LHCN-M2 (cell line): ENCODE measurements at places on chromosomes 7 and 10.

- no peak for DNase-seq
These were observed 30.2 kb downstream of the WDR86 start for GRCh38 chr7:151379534-151380198.

DNA sequence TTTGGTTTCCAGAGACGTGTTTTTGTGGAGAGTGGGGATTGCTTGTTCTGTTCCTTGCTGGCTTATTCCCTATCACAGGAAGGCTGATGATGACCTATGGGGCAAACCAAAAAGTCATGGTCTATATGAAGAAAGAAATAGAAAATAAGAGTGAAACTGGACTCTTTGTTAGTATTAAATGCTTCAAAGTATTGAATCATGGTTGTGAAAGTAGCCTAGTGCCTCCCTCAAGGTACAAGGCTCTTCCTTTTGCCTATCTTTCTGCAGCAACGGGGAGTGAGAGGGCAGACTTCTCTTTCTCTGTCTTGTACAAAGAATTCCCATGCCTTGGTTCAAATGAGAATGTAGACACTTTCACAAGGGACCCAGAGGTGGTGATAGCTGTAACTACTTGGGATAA lies 9.0 kb downstream of the MEST start:
- DNase-seq = no peak

GRCh38 chr7:9939176-9939575 lies 1034.5 kb upstream of the PHF14 start:
- DNase-seq = no peak

DNA sequence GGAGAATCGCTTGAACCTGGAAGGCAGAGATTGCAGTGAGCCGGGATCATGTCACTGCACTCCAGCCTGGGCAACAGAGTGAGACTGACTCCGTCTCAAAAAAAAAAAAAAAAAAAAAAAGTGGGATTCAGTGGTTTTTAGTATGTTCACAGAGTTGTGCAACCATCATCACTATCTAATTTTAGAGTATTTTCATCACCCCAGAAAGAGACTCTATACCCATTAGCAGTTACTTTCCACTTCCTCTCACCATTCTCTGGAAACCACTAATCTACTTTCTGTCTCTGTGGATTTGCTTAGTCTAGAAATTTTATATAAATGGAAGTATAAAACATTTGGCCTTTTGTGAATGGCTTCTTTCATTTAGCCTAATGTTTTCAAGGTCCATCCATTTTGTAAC lies 113.4 kb downstream of the ST7 start:
- no peak for DNase-seq

DNA sequence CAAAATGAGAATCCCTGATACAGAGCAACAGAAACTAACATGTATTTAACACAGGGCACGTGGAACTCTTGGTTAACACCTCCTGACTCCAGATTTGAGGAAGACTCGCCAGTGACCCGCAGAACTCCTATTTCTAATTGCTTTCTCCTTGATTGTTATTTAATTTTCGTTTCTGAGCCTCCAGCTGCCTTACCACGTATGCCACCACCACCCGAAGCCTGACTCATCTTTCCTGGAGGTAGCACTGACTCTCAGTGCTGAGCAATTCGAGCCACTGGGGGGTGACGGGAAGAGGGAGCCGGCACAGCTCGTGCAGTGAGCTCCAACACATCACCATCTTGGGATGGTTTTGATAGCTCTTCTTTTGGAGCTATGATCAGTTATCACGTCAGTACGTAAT lies 273.9 kb upstream of the MGMT start:
- DNase-seq = no peak
